DND-41 (cell line): ENCODE measurements at places on chromosomes 2 and 18.

DNA sequence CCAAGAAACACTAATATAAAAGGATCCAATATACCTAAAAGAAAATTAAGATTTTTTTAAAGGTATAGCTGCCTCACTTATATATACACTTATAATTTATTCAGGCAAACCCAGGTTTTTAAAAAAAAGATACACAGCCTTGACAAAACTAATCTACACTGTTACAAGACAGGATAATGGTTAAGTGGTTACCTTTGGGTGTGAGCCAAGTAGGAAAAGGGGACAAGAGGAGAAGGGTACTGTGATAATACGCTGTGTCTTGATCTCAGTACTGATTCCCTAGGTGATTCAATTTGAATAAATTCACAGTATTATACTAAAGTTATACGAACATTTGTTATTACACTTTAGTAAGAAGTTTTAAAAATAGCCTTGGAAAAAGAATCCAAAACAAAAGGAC lies 30.6 kb downstream of the KLHL41 start:
- no peak for DNase-seq

DNA sequence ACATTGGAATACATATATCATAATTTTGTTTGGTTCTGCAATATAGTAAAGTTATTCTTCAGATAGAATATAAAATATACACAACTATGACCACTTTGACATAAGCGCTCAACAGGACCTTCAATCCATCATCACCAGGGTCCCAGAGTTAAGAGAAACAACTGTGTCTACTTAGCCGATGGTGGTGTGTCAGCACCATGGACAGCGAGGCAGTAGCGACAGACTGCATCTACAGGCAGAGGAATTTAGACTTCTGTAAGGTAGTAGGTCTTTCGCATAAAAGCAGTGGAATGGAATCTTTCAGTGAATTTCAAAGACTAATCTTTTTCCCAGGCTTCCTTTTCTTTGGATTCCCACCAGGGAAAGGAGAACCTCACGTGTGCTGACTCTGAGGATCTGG lies 20.5 kb upstream of the LRPPRC start:
- peak; percentile 75 for DNase-seq

DNA sequence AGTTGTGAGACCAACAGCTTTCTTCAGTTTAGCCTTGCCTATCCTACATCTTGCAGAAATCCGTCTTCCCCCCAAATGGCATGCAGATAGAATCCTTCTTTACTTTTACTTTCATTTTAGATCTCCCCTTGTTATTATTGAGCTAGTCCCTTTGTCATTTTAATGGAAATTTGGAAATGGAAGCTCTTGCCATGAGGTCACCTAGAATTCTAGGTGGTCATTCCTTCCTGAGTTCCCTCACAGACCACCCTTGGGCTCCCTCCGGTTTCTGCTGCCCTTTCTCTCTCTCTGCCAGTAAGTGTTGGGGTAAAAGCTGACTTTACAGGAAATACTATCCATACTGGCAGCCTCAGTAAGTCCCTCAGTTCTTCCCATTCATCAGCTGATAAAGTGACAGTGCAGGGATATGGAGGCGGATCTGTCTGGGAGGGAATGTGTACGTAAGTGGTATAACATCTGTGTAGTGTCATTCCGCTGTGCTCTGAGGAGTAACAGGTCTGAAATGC lies 30.2 kb downstream of the ARHGAP25 start:
- no peak for DNase-seq

GRCh38 chr2:42569116-42569711 lies 782 bp downstream of the MTA3 start:
- DNase-seq: peak; percentile 28

GRCh38 chr18:8314124-8314523 lies 295.1 kb upstream of the RAB12 start:
- DNase-seq: no peak

DNA sequence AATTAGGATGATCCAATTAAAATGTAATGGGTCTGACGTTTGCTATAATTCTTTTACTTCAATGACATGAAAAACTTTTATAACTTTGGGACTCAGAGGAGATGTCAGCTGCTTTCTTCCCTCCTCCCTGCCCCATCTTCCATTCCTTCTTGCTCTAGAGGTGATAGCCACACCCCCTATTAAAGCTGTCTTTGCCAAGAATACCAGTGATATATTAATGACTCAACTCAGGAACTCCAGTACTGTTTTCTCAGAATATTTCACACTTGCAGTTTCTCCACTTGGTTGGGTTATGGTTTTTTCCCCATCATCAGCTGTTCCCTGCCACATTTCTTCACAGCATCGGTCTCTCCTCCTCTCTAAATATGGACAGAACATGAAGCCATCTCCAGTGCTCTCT lies 184.0 kb downstream of the KCNE4 start:
- no peak for DNase-seq

DNA sequence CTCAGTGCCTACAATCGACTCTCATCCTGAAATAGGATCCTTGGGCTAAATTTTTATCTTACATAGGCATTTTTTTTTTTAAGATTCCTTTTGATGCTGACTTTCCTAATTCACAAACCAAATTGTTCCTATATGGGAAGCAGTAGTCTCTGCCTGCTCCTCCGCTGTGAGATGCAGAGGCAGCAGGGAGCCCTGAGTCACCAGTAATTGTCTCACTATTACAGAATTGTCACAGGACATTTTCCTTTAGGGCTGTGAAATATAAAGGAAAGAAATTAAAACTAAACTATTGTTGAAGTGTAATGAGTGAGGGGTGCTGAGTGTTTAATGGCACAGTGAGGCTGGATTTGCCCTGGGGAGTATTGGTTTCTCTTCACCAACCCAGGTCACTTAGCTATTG lies 63.8 kb downstream of the MYO3B start:
- DNase-seq: no peak

GRCh38 chr2:98240786-98241398 lies 105.4 kb upstream of the CNGA3 start:
- DNase-seq: no peak

DNA sequence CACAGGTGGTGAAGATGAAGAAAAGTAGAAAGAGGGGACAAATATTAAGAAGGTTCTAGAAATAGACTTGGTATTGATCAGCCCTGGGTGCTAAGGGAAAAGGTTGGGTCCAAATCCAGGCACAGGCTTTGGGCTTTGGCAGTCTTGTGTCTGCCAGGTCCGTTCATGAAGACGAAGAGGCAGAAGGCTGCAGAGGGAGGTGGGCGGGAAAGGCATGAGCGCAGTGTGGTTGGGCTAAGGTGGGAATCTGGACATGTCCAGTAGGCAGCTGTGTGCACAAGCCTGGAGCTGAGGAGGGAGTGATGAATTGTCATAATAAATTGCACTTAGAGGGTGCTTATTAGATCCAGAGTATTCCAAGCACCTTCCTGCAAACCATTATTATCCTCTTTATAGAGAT lies 105.7 kb upstream of the TEX51 start:
- no peak for DNase-seq

DNA sequence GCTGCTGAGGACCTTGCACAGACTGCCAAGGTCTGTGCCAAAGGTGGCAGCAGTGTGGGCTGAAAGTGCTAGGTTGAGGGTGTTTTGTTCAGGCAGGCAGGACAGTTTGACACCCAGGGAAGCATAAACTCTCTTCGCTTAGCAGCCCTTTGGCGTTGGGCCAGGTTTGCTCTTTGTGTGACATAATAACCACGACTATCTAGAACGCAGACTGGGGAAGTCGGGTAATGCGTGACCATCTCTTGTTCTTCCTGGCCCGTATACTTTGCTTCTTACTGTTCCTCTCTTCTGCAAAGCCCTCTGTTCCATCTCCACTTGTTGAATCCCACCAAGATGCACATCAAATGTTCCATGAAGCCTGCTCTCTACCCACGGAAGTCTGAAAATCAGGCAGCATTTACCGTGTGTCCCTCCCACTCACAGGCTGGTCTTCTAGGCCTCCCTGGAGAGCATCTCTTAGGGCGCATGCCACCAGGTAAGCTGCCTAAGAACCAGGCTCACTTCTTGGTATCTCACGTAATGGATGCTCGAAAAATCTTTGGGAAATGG lies 96.7 kb upstream of the LMAN1 start:
- DNase-seq: peak; percentile 10

DNA sequence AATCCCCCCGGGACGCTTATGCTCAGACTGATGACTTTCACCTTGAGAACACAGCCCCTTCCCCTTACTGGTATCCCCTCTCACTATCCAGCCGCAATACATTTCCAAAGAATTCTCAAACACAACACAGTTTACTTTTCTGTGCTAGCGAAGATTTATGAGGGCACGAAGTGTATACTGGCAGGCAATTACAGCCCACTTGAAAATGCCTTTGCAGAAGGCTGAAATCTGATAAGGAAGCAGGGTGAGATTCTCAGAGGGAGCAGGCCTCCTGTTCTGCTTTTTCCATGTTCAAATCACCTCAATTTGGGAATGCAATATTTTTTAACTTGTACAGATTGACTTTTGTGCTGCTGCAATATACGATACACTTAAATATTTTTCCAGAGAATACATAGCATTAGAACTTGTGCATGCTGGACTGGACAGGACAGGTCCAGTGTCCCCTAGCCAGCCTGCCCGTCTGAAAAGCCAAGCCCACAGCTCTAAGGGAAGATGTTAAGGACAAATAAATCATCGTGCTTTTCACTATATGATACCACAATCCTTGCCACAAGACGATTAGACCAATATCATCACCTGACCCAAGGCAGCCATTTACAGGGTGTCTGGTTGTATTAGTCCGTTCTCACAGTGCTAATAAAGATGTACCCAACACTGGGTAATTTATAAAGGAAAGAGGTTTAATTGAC lies 262.1 kb downstream of the EPHA4 start:
- DNase-seq: no peak

DNA sequence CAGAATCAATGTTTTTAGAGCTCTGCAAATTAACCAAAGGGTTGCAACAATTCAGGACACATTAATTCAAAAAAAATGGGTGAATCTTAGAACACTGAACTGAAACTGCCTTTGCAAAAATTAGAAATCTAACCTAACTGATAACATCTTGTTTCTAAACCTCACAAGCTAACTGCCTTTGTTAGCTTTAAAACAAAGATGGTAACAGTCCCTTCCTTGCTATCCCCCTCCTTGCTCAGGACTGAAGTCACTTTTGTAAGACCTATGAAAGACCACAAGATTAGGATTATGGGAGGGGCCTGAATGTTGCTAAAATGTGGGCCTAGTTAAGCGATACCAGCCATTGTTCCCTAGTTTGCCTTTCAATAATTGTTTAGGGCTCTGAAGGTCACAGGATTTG lies 44.9 kb upstream of the LONRF2 start:
- DNase-seq: peak; percentile 19

DNA sequence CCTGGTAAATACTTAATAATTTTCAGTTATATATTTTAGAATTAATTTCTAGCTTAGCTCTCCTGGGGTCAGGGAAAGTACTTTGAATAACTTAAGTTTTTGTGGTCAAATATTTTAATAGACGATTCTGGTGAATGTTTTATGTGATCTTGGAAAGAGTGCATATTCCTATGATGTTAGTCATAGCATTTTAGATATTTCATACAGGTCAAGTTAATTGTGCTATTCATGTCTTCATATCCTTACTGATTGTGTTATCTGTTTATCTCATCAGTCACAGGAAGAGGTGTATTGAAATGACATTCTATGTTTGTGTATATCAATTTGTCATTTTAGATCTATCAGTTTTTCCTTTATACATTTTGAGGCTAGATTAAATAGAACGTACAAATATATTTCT lies 576.2 kb downstream of the CPS1 start:
- no peak for DNase-seq

- DNase-seq: no peak
Observed at GRCh38 chr18:25373432-25374179, 21.6 kb upstream of the ZNF521 start.

- DNase-seq: no peak
Observed at GRCh38 chr18:39007031-39007902, 1441.7 kb upstream of the CELF4 start.

DNA sequence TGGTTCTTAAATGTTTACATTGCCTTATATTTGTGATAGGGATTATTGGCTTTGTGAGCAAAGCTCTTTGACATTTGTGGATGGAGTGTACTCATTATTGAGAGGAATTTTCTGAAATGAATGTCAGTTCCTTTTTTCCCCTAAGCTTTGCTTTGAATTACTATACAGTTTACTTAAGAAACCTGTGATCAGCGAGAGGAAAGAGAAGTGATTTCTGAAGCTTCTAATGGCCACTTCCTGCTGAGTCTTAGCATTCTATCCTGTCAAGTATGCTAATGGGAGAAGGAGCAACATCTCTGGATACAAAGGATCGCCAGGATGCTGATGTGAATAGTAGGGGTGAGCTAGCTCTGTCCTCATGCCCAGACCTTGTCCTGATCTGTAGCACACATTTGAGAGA lies 47.8 kb upstream of the MGAT5 start:
- no peak for DNase-seq

GRCh38 chr2:27582129-27582694 lies 630 bp upstream of the ZNF512 start:
- DNase-seq: no peak
